Mononuclear cell (primary cell): ENCODE measurements at places on chromosomes 2 and 18. TPM values are rescaled to one million over a fixed set of nuclear protein-coding genes. Genes with fewer than 3 reads are reported as not detected.

PLCD4 gene
- total RNA-seq: 0.21 TPM

SLC9A4 gene
- total RNA-seq: under 0.01 TPM

ITGB6 gene
- not detected for total RNA-seq

BCL2 gene
- total RNA-seq: 78.2 TPM

TUBB6 gene
- 36.7 TPM for total RNA-seq

FSIP2 gene
- 0.10 TPM for total RNA-seq
